ENCODE measurements at places on chromosomes 1 and 21.
A peak's percentile ranks its signal among the peaks of the same experiment; 100 is the strongest.

- no peak for DNase-seq
Measured at GRCh38 chr21:15592271-15592860, 137.4 kb upstream of the USP25 start.

- no peak for DNase-seq
Measured at GRCh38 chr1:237384213-237384612, 342.2 kb downstream of the RYR2 start.

DNA sequence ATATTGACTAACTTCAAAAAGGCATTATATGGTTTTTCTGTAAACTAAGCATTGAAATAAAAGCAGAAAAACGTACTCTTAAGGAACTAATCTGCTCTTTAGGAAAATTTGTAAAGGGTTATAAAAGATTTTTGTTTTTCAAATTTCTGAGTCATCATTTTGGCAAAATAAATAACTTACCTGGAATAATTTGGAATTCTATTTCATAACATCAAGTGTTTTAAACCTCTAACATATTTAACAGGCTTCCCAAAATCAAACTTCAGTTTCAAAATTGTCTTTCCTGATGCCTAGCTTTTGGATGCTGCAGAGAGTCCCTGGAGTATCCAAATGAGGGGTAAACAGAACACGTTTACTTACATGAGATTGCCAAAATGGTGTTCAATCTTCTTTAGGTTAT lies 108.5 kb downstream of the COP1 start:
- no peak for DNase-seq

- DNase-seq: no peak
Measured at GRCh38 chr1:82538876-82539275, 738.1 kb downstream of the ADGRL2 start.

DNA sequence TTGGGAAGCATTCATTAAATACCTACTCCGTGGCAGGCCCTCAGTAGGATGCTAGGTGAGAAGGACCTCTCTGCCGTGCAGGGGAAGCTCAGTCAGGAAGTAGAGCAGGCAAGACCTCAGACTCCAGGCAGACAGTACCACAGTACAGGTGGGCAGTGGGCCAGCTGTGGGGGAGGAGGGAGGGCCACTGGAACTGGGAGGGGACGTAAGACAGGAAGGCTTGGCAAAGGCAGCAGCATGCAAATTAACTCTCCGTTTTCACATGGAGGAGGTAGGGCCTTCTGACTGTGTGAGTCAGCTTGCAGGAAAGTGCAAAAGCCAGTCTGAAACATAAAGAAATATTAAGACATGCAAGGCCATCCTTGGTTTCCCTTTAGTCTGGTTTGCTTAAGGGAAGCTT lies 157.7 kb downstream of the TRIM33 start:
- DNase-seq: no peak

DNA sequence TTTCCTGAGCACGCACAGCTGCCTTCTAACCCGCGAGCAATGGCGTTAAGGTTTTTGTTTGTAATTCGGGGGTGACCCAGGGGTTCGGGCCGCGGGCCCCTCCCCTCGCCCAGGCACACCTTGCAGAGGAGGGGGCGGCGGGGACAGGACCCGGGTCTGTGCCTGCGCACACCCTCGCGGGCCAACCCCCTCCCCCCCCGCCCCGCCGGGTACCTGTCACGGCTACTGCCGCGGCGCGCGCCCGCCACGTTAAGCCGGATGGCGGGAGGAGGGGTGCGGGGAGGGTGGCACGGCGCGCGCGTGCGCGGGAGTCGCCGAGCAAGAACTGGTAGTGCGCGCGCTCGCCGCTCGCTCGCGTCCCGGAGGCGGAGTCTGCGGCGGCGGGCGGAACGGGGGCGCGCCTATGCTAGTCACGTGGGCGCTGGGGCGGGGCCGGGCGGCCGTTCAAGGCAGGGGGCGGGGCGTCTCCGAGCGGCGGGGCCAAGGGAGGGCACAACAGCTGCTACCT lies at the start of gene TPTE:
Gene TPTE, plus strand, starts transcription at position 493 of the 508 bp plus-strand sequence. CDS start 17,141 bp downstream, outside the sequence.
- DNase-seq: no peak

- DNase-seq: no peak
Measured at GRCh38 chr1:30450818-30451233, 272.6 kb downstream of the MATN1 start.

- no peak for DNase-seq
Measured at GRCh38 chr1:62368989-62369388, 49.8 kb upstream of the KANK4 start.

DNA sequence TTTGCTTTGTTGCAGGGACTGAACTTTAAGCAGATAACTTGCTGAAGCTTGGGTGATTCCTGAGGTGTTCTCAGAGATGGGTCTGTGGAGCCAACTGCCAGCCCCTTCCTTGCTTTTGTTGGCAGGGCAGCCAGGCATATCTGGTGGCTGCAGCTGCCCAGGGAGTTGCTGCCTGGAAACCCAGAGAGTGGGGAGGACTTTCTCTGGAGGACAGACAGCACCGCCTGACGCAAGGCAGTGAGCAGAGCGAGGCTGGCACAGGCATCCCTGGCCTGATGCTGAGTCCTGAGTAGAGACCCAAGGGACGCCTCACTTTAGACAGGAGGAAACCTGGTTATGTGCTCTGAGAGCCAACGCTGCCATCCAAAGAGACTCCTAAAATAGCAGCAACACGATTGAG lies 9.8 kb upstream of the OLFML2B start:
- peak; percentile 22 for DNase-seq

DNA sequence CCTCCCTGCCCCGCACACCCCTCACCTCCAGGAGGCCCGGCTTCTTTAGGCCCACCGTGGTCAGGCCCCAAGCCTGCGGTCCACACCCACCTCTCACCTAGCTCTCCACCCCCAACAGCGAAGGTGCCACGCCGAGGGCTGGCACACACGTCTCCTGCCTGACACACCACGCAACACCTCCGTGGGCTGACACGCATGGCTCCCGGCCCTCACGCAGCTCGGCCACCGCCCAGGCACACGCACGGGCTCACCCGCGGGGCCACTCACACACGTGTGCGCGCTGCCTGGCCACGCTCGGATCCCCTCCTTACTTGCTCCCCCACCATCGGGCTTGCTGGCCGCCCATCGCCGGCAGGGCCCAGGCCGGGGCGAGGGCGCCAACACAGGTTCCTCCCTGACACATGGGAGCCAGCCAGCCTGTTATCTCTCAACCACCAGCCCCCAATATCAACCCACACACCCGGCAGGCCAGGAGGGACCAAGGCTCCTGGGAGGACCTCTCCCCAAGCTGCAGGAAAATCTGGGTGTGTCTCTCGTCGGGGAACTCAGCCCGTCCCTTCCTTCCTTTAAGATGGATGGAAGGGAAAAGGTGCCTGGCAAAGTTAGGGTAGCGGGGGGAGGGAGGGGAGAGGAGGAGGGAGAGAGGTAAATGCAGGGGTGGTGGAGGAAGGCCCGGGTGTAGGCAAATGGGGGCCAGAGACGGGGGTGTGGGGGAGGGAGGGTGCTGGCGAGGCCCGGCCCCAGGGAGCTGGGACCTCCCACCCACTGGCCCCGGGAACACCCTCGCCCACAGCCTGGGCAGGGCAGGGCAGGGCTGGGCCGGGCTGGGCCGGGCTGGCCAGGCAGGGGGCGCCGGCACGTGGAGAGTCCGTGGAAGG lies 546 bp downstream of the ELOVL1 start:
- peak; percentile 71 for DNase-seq

DNA sequence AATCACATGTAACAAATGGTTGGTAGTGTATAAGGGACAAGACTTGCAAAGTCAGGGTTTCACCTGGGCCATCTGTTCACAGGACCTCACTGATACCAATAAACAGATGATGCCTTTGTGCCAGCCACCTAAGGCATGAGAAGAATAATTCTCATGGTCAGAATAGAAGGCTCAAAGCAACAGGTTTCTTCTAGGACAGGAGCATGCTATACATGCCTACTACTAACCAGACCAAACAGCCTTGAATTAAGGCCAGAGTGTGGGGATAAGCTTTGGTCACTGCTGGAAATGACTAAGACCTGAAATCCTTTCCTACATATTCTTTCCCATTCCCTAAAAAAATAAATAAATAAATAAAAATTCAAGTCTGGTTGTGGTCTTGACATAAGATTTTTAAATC lies 17.5 kb downstream of the PSMB2 start:
- DNase-seq: no peak

- DNase-seq: no peak
Measured at GRCh38 chr1:208485512-208485911, 241.3 kb upstream of the PLXNA2 start.

- DNase-seq: no peak
Measured at GRCh38 chr1:153119491-153119971, 6.2 kb upstream of the SPRR2F start.

DNA sequence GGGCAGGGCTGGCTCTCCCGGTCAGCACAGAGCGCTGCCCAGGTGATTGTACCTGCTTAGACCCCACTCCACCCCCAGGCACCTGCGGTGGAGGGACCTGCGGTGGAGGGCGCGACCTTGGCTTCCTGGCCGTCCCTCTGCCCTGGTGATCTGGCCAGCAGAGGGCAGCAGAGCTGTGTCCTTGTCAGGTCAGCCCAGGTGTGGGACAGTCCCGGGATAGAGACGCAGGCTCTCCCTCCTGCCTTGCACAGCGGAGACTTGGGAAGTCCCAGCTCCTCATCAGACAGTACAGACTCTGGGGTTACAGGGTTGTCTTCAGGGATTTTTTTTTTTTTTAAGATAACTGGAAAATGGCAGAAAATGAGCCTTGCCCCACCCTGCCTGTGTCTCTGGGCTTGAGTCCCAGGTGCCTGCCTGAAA lies 10.0 kb downstream of the SLX9 start:
- no peak for DNase-seq

DNA sequence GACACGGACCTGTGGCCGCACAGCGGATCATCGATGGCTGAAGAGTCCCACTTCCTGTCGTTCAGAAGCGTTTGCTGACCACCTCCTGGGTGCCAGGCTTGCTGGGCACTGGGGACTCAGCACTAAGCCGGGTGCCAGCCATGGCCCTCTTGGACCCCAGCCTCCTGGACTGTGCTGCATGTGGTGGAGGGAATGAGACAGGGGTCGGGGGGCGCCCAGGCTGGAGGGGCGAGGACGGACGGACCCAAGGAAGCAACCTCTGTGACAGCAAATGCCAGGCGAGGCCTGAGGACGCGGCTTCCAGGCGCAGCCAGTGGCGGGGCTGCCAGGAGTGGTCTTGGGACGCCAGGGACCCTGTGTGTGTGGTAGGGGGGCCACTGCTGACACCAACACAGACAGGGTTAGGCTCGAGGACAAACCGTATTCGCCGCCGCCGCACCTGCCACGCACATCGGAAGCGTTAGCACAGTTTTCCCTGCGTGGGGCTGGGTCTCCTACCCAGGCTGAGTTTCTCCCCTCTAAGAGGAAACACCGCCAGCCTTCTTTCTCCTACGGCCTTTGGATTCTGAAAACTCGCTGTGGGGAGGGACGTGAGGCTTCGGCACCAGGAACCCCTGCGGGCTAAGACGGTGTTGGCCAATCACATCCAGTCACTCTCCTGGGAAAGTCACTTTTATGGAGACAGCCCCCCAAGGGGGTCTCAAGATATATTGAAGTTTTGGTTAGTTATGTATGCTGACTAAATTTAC lies 3.1 kb upstream of the MXRA8 start:
- DNase-seq: no peak

DNA sequence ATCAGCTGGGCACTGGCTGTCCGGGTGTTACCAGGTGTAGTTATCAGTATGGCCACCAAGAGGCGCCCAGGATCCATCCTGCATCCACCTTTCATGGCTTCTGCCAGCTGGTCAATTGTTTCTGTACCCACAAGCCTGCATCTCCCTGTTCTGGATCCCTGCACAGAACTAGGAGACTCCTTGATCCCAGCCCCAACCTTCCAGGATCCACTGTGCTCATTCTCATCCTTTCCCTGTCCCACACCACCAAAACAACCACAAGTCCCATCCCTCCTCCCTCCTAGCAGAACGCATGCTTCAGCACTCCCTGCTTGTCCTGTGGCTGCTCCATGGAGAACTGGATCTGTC lies 27.2 kb upstream of the FOXE3 start:
- DNase-seq: peak; percentile 14

- DNase-seq: no peak
Measured at GRCh38 chr1:23198373-23198772, 18.9 kb downstream of the HTR1D start.

- peak; percentile 76 for DNase-seq
Measured at GRCh38 chr1:205041998-205042910, 758 bp upstream of the CNTN2 start.

GRCh38 chr1:207822124-207822601 lies 70.3 kb downstream of the CD46 start:
- DNase-seq: no peak

DNA sequence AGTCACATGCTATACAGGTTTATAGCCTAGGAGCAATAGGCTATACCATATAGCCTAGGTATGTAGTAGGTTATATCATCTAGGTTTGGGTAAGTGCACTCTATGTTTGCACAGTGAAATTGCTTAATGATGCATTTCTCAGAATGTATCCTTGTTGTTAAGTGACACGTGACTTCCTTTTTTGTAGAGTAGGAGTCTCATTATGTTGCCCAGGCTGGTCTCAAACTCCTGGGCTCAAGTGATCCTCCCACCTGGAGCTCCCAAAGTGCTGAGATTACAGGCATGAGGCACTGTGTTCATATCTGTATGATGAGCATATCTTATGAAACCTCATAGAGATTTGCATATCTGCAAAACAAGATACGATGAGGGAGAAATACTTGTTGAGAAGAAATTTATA lies 13.8 kb upstream of the ABCB10 start:
- DNase-seq: no peak

DNA sequence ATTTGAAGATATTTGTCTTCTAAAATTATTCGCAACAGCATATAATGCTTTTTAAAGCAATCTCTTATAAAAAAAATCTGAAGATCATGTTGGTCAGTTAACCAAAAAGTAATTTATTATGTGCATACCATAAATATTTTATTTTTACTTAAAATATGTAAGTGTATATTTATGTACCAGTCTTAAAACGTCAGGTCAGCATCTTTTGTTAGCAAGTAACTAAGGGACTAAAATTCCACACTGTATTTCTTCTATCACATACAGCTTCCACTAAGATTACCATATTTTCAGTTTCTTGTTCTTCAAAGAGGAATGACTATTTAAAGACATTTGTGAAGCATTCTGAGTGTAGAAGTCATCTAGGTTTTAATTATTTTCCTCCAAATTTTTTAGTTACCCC lies 19.6 kb downstream of the NEGR1 start:
- no peak for DNase-seq

GRCh38 chr1:10759413-10760200 lies 36.8 kb downstream of the CASZ1 start:
- no peak for DNase-seq

GRCh38 chr21:44800103-44800502 lies 1.5 kb downstream of the UBE2G2 start:
- no peak for DNase-seq

GRCh38 chr1:219798283-219799030 lies 129.9 kb downstream of the SLC30A10 start:
- DNase-seq: no peak

DNA sequence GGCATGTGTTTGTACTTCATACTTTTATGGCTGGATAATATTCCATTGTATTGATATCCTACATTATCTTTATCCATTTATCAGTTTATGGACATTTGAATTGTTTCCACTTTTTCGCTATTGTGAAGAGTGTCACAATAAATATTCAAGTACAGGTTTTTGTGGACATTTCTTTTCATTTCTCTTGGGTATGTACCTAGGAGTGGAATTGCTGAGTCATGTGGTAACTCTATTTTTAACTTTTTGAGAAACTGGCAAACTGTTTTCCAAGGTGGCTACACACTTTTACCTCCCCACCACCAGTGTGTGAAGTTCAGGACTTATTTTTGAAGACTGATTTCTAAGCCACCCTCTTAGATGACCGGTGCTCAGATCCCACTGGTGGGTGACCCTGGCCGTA lies 39.0 kb upstream of the DSCAM start:
- no peak for DNase-seq

GRCh38 chr1:28087614-28088167 lies 719 bp downstream of the EYA3 start:
- no peak for DNase-seq

- DNase-seq: peak; percentile 17
Measured at GRCh38 chr1:28437924-28438699, 67.7 kb upstream of the RCC1 start.
